Neural progenitor cell (in vitro differentiated cells): ENCODE measurements at places on chromosomes 12 and 14.

- no peak for DNase-seq
These were observed 26.4 kb upstream of the DBX2 start for GRCh38 chr12:45077251-45077650.

DNA sequence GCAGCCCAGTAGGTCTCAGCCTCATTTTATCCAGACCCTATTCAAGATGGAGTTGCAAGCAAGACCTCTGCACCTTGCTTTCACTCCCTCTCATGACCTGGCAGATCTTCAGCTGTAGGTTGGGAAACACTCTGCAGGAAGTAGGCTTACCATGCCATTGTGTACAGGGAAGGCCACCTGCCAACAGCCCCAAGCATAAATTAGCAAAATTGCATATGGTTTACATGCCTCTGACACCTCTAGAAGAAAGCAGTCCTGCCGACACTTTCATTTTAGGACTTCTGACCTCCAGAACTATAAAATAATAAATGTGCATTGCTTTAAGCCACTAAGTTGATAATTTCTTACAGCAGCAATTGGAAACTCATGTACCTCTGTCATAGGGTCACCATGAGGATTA lies 96.9 kb downstream of the SLC15A4 start:
- DNase-seq = no peak

DNA sequence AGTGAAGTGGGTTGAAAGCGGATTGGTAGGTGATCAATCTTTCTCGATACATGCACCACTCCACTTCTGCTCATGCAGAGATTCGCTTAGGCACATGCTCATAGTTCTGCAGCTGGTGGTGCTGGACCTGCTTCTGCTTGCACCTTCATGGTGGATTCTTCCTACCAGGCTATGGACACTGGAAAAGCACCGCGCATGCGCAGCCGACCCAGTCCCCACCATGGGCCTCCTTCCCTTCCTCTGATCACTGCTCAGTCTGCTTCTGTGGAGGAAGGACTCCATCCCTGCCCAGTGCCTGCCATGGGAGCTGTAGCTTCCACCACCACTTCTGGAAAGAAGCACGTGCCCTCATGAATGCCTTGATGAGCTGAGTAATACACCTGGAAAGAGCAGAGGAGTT lies 61.8 kb upstream of the PTPRQ start:
- DNase-seq = no peak

DNA sequence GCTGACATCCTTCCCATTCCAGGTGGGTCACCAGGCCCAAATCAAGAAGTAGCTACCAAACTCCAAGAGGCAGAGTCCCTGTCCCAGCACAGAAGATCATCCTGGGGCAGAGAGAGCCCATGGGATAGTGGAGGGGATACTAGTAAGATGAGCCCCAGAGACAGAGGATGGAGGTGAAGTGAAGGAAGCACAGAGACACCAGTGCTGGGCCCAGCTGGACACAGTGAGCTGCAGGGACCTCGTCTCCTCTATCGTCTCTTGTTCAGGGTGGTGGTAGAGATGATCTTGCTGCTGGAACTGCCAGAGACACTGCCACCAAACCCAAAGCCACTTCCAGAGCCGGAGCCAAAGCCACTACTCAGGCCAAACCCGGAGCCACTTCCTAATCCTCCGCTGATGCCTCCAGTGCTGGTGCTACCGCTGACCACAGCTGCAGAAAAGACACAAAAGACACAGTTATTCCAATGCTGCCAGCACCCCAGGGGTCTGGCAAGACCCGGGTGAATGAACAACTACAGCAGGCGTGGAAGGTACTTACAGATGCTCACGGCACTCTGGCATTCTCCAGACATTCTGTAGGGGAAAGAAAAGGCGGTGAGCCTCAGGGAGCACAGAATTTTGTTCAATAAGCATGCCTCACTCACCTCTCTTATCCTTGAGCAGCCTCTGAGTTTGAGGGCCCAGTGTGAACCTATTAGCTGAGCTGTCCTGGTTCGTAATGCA lies 6.9 kb downstream of the KRT4 start:
- peak; percentile 47 for DNase-seq

DNA sequence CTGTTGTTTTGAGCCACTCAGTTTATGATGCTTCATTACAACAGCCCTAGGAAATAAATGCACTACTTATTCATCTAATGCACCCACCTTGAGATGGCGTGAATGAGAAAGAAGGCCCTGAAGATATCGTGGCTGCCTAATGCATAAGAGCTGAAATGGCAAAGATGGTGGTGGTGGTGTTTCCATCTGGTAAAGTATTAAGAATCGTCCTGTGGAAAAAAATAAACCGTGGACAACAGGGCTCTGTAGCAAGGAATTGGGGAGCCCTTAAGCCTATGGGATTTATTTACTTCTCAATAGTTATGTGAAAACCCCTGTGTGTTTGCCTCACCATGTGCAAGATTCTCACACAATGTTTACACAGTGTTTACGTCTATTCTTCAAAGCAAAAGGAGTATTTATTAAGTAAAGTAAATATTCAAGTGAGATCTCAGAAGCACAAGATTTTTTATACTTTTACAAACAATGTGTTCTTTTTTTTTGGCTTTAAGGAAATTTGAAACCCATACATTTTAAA lies 1555.2 kb upstream of the FLRT2 start:
- DNase-seq = no peak

DNA sequence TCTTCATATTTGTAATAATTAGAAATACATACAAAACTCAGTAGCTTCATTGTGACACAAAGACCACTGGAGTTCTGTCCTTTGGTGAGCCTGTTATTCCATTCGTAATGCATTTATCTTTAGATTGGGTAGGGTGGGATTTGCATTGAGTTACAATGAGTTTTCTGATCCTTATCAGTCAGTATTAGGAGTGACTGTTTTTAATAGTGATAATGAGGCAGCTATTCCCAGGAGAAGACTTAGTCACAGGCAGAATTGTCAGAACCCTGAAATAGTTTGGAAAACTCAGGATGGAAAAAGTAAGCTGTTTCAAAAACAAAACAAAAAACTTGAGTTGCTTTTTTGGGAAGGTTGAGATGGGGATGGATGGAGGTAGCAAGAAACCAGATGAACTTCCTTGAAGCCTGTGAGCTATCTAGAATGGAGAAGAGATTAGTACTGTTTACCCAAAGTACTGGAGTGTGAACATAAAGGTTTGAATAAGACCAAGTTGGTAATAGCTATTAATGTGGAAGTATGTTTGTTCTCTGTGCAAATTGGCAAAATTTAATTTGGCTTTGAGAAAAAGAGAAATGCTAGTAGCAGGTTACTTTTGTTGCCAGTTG lies 38.6 kb downstream of the FBXO34 start:
- DNase-seq = no peak

GRCh38 chr12:100913872-100914592 lies 119.5 kb downstream of the ANO4 start:
- DNase-seq = no peak

DNA sequence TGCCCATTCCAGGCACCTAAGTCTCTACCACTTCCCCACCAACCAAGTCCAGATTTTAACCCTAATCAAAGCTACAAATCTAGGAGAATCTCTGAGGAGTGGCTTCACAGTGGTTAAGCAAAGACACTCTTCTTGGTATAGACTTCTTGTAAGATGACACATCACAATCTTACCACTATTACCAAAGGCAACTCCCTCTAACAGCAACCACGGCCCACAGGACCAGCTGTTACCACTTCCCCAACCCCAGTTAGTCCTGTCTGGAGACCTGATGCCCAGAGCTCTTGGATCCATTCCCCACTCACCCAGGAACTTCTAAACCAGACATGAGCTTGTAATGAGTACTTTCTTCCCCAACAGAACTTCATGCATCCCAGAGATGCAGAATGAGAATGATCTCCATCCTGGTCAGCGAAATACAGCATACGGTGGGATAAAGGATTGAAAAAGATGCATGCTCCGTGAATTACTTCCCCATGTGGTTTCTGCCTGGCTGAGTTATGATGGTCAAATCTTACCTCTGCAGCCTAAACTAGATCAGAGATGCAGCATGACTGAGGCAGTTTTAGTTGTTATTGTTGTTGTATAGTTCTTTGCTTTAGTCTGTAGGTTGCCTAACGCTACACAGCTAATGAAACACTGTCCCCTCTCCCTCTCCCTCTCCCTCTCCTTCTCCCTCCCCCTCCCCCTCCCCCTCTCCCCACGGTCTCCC lies 87.7 kb upstream of the FOXN3 start:
- no peak for DNase-seq

- DNase-seq = peak; percentile 77
These were observed at the start of gene CCDC85C for GRCh38 chr14:99603471-99604277. Gene CCDC85C (minus strand): TSS chr14:99604207. CDS start chr14:99603959, 248 bp downstream.

- peak; percentile 76 for DNase-seq
These were observed 26.9 kb downstream of the TTC6 start for GRCh38 chr14:37622231-37622923.

- no peak for DNase-seq
These were observed 2.6 kb downstream of the KRT84 start for GRCh38 chr12:52382854-52383253.

DNA sequence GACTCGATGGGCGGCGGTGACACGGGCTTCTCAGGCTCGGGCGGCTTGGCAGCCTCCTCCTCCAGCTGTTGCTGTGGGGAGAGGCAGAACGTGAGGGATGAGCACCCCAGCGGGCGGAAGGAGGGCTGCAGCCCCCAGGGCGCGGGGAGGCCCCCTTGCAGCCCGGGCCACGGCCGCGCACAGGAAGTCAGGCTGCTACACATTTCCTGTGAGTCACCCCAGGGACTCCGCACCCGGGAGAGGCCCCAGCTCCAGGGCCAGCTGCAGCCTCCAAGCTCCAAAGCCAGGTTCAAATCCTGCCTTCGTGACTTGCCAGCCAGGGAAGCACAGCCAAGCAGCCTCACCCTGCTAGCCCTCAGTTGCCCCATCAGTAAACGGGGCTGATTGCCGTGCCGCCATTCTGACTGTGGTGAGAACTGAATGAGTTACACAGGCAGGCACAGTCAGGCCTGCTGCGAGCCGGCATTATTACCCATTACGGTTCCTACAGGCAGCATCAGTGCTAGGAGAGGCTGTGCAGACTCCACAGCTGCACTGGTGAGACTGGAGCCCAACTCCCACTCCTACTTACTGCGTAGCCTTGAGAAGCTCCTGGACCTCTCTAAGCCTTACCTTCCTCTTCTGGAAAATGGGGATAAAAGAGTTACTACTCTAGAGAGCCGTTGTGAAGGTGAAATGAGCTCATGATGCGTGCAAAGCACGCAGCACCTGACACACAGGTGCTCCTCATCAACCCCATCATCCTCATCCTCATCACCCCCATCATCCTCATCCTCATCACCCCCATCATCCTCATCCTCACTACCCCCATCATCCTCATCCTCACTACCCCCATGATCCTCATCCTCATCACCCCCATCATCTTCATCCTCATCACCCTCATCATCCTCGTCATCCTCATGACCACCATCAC lies 100.9 kb downstream of the NCOR2 start:
- DNase-seq = no peak

- DNase-seq = no peak
These were observed 117.6 kb upstream of the RASSF8 start for GRCh38 chr12:25840678-25841465.

- no peak for DNase-seq
These were observed 25.6 kb upstream of the KRAS start for GRCh38 chr12:25276199-25276937.

GRCh38 chr14:82055515-82056115 lies 522.0 kb upstream of the SEL1L start:
- DNase-seq = no peak

- DNase-seq = peak; percentile 33
These were observed 3.1 kb downstream of the SINHCAF start for GRCh38 chr12:31322801-31323207.

GRCh38 chr12:92612611-92613010 lies 90.2 kb upstream of the PLEKHG7 start:
- no peak for DNase-seq

DNA sequence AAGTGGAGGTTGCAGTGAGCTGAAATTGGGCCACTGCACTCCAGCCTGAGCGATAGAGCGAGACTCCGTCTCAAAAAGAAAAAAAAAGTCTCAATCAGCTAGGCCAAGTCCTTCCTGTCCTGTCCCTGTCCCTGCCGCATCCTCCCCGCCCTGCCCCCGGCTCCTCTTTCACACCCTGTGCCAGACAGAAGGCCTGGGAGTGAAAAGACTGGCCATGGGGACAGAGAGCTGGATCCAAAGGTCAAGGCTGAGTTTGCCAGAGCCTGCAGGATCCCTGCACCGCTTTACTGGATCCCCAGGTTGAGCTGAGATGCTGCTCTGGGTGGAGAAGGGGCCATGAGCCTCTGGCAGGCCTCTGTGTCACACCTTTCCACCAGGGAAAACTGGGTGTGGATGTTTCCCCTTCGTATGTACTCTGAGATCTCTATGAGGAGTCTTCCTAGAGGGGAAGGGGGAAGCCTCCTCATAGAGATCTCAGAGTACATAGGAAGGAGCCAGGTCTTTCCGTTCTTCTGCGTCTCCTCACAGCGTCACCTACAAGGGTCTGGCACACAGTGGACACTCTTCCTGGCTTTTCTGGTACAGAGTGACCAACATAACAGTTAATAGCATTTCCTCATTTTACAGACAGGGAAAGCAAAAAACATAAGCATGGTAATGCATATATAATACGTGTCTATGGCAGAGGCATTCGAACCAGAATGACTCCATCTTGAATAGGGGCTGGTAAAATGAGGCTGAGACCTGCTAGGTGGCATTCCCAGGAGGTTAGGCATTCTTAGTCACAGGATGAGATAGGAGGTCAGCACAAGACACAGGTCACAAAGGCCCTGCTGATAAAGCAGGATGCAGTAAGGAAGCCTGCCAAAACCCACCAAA lies 35.1 kb downstream of the NINJ2 start:
- no peak for DNase-seq

GRCh38 chr14:31990183-31990857 lies 86.8 kb upstream of the ARHGAP5 start:
- DNase-seq = no peak

- no peak for DNase-seq
These were observed 119.7 kb upstream of the MED13L start for GRCh38 chr12:116397148-116397547.

DNA sequence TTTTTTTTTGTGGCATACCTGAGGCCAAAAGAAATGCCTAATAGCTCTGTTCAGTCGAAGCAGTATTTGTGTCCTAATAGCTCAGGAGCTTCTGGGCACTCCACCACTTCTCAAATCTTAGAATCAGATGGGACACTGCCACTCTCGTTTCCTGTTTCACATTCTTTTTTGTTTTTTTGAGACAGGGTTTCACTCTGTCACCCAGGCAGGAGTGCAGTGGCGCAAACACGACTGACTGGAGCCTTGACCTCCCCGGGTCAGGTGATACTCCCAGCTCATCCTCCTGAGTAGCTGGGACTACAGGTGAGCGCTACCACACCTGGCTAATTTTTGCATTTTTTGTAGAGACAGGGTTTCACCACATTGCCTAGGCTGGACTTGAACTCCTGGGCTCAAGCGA lies 52.7 kb downstream of the SPPL3 start:
- DNase-seq = no peak

DNA sequence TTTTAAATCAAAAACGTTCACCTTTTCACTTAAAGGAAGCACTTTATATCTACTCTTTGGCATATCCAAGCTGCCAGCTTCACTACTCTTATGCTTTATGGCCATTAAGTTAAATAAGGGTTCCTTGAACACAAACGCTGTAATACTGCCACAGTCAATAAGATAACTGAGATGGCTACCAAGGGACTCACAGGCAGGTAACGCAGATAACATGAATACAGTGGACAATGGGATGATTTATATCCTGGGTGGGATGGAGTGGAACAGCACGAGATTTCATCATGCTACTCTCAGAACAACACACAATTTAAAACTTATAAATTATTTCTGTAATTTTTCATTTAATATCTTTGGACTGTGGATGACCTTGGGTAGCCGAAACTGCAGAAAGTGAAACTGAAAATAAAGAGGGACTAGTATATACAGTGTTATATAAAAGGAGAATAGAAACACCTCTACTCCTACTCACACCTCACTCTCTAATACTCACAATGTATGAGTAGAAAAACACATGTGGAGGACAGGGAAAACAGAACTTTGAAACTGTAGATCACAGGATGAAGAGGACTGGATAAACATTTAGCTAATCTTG lies 367.3 kb downstream of the C12orf50 start:
- DNase-seq = no peak
